ENCODE measurements at places on chromosomes 2 and 18.

GRCh38 chr2:26727641-26728561, 35.4 kb downstream of the KCNK3 start:
- no peak for DNase-seq

DNA sequence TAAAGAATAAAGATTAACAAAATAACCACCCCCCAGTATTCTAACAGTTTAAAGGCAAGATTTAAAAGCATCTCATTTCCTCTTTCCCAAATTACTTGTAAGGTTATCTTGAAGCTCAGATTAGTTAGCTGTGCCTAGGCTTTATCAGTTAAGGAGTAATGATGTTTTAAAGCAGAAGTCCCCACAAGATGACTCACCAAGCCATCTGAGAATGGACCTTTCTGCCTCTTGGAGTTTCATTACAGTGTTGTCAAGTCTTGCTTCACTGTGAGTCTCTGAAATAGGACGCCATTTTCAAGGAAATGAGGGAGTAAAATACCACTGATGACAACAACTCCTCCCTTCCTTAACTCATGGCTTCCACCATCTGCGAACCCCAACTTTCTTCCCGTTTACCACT, 35.9 kb downstream of the ZNF385B start:
- no peak for DNase-seq

DNA sequence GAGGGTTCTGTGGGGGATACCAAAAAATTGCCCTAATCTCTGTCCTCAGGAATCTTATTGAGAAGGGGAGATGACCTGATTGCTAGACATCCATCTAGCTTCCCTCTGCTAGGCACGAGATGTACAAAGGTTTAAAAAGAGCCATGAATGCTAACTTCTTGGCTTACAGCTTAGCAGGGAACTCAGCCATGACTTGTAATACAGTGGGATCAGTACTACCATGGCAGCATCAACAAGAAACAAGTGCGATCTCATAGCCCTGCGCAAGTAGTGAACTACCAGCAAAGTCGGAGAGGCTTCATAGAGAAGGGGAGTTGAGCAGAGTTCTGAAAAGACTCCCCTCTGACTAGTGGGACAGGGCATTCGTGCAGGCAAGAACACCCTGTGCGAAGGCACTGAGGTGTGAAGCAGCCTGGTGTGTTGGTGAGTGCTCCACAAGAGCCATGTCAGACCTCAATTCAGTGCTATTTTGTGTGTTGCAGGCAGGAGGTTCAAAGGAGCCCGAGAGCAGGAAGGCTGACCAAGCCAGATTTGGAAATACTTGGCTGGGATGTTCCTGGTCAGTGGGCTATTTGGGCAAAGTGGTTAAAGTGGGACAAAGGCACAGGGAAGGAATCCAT, 130.0 kb downstream of the FMNL2 start:
- DNase-seq: no peak

- no peak for DNase-seq
Observed at GRCh38 chr18:58320907-58321561, 277.0 kb downstream of the NEDD4L start.

DNA sequence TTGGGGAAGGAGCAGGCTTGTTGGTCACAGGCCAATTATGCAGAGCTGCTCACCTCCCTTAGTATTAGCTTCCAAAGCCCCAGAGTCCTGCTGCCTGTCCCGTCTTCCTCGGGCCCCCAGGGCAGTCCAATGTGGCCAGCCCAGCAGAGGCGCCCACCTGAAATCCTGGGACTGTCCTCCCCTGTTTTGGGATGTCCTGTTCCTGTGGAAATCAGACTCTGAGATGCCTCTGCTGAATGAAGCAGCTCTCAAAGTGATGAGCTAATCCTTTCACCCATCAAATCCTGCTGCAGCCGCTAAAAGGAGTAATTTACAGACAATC, 105.3 kb downstream of the CABLES1 start:
- no peak for DNase-seq

DNA sequence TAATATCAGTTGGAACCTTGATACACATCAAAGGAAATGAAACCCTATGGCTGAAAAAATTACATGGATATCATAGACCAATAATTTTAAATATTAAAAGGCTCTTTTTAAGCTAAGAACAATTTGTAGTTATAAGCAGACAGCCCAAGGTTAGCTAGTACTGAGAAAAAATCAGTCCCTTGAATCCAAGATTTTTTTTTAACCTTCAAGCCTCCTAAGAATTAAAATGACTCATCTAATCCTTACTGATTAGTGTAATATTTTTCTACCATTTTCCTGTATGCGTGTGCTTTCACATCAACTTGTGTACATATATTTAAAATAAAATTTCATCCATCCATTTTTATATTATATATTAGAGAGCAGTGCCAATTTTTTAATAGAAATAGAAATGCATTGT, 1004.9 kb upstream of the ZEB2 start:
- DNase-seq: no peak

DNA sequence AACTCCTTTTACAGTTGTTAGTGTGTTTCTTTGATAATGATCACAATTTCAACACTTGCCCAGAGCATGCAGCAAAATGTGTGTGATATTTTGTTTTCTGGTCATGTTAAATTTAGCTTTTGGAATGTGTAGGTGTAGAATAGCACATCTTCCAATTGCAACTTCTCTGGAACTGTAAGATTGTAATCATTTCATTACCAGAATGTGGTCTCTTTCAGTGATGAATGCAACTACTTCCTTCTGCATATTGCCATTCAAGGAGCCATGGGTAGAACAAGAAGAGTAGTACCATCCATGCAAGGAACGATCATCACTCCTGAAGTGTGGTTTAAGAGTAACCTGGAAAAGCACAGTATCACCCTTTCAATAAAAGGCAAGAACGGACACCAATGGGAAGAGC, 548.8 kb upstream of the ZNF804A start:
- DNase-seq: no peak

GRCh38 chr18:70464343-70465114, 175.7 kb downstream of the SOCS6 start:
- DNase-seq: peak; percentile 63

DNA sequence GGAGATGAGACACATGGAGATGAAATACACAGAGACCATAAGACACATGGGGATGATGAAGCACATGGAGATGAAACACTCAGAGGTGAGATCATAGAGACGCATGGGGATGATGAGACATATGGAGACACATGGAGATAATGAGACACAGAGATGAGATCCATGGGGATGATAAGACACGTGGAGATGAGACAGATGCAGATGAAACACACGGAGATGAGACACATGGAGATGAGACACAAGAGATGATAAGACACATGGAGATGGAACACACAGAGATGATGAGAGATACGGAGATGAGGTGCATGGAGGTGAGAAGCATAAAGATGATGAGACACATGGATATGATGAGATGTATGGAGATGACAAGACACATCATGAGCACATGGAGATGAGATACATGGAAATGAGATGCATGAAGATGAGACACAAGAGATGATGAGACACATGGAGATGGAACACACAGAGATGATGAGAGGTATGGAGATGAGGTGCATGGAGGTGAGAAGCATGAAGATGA, 276.7 kb downstream of the MYT1L start:
- no peak for DNase-seq

- peak; percentile 35 for DNase-seq
Observed at GRCh38 chr2:7356909-7357584, 439.8 kb downstream of the RNF144A start.

GRCh38 chr18:61435064-61435652, 101.9 kb downstream of the CDH20 start:
- peak; percentile 15 for DNase-seq

GRCh38 chr2:134452042-134452733, 198.3 kb downstream of the MGAT5 start:
- no peak for DNase-seq

DNA sequence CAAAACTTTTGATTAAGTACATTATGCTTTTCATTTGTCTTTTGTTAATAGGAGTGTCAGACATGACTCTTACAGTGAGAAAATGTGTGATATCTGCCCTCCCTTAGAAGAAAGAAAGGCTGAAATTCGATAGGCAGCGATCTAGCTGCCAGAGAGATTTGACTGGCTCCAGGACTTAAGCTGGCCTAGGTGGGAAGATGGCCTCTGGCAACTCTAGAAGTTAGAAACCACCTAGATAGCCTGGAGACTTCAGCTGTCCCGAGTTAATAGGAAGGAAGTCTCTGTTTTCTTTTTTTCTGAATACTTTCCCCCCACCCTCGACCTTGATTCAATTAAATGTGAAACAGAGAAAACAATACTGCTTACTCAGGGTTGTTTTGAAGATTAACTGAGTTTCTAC, 1194.7 kb upstream of the CRIM1 start:
- no peak for DNase-seq

DNA sequence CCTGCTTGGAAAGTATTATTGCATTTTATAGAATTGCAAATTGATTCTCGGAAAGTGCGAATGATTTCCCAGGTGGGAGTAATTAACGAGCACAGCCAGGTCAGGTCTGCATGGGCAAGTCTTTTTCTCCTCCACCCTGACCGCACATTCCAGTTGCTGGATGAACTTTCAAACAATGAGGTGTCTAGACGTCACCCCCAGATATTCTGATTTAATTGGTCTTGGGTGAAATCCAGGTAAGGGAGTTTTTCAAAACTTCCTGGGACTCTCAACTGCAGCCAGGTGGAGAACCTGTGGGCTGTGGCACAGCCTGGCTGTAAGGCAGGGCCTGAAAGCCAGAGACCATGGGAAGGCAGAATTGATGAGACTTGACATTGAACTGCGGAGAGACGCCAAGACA, 15.9 kb upstream of the RNF152 start:
- no peak for DNase-seq

DNA sequence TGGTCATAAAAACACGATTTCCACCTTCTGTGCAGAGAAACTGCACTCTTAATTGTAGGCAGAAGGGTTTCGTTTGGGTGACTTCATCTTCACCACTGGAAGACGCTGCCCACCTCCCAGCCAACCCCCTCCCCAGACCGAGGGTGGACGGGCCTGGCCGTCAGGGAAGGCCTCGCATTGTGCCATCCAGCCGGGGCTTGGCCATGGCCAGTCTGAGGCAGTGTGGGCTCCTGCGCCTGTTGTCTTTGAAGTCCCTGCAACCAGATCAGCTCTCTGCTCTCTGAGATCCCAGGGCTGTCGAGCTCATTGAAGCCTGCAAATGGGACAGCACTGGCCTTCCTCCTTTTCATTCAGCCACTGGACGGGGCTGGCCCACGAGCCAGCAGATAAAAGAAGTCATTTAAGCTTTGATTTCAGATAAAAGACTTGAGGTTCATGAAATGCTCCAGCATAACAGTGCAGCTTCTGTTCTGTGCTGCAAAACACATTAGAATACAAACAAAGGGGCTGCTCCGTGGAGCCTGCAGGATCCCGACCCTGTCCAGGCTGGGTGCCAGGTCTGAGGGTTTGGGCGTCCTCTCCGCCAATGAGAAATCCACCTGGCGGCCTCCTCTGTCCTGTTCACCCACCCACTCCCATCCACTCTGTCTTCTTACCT, 253.5 kb downstream of the LDLRAD4 start:
- DNase-seq: no peak

GRCh38 chr2:186130748-186131641, 355.1 kb upstream of the ZC3H15 start:
- DNase-seq: peak; percentile 76

DNA sequence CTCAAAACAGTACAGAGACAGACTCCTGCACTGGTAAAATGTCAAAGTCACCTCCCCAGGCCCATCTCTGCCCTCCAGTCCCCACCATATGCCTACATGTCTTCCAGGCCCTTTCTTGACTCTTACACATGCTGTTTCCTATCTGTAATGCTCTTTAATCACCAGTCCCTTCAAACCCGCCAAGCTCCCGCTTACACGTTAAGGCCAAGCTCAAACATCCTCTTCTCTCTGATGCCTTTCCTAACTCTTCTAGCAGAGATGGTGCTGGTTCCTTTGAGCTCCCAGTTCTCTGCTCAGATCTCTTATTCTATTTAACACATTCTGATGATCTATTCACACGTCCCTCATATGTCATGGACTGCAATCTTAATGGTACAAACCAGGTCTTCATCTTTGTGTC, 5.0 kb downstream of the EVA1A start:
- DNase-seq: no peak

DNA sequence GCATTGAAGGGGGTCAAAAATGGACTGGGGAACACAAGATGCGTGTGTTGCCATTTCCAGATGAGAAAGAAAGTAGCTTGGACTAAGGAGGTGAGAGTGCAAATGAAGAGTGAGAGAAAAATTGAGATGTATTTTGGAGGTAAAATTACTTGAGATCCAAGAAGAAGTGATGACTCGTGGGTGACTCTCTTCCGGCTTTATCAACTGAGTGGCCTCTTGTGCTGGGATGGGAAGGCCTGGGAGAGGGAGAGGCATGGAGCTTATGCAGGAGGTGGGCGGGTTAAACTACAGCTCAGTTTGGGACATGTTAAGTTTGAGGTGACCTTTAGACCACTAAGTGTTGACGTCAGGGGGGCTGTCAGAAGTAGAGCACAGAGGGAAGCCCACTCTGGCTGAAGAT, 34.9 kb downstream of the SULT1C2 start:
- DNase-seq: no peak

- no peak for DNase-seq
Observed at GRCh38 chr2:32671885-32672533, 44.2 kb downstream of the TTC27 start.

- DNase-seq: no peak
Observed at GRCh38 chr2:9693196-9693491, 62.3 kb upstream of the YWHAQ start.

GRCh38 chr2:231514951-231515297, 15.3 kb downstream of the NMUR1 start:
- DNase-seq: peak; percentile 23

GRCh38 chr2:178764097-178764496, 43.1 kb downstream of the TTN start:
- DNase-seq: peak; percentile 33

GRCh38 chr2:238161291-238162051, 2.7 kb downstream of the ERFE start:
- DNase-seq: no peak

DNA sequence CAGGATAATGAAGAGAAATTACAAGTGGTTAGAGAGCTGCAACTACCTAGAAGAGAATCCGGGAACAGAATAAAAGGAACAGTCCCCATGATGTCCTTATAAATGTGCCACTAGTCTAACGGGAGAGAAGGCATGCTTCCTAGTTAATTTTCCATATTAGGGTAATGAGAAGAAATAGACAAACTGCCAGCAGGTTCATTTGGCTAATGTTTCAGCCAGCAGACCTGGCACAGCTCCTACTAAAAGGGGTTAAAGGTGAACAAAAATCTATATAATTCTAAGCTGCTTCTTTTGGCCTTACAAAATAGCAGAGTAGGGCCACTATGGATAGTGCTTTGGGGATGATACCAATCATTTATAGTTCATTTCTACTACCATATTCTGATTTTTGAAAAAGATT, 845.3 kb upstream of the GCFC2 start:
- DNase-seq: no peak

GRCh38 chr2:97645112-97645694, 659 bp upstream of the COX5B start:
- DNase-seq: no peak
